ENCODE measurements at places on chromosomes 6 and 20.

GRCh38 chr20:33812908-33813462 is 1.8 kb downstream of the CHMP4B start:
- no peak for DNase-seq

GRCh38 chr6:52045481-52045880 is 41.9 kb downstream of the PKHD1 start:
- no peak for DNase-seq

GRCh38 chr20:53647286-53647821 is 53.7 kb upstream of the ZNF217 start:
- no peak for DNase-seq

- no peak for DNase-seq
Observed at GRCh38 chr6:143128681-143129015, 68.0 kb downstream of the AIG1 start.

DNA sequence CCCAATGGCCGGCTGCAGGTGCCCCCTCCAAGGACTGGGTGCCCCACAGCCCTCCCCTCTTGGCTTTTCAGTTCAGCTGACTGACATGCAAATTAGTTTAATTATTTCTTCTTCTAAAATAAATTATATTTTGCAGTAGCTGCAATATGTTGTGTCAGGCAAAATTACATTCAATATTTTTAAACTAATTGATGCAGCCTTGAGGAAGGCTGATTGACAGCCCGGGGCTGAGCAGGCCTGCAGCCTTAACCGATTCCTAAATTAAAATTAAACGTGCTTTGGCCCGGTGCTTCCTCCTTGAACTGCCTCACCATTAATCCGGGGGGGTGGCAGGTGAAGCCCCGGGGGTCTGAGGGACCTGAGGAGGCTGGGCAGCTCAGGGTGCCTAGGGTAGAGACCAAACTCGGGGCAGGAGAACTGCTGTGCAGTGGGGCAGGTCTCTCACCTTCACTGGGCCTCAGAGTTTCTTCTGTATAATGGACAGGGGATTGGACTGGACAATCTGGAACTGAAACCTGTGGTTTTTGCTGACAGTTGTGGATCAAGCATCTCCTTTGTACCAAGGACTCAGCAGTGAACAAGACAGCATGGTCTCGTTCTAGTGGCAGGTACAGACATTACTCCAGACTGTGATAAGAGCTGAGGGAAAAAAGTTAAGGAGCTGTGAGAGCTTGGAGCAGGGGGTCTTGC is 72.5 kb downstream of the CD40 start:
- no peak for DNase-seq

Measured in Daoy (cell line).